ENCODE measurements at places on chromosomes 1 and 21.
A peak's percentile ranks its signal among the peaks of the same experiment; 100 is the strongest.

DNA sequence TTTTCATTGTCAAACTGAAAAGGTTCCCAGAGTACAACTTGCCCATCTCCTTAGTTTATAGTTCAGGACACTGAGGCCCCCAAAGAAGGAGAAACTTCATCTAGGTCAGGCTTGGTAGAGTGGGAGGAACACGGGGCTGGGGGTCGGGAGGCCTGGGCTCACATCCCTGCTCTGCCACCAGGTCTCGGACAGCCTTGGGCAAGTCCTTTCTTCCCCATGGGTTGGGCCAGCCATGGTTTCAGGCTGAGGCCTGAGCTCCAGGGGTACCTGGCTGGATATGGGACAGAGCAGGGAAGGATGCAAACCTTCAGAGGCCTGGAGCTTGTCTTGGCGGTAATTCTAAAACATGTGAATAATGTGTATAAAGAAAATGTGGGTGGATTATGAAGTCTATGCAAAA is 17.0 kb downstream of the FOXO6 start:
- DNase-seq, result no peak

GRCh38 chr1:215786997-215787396 is 219.9 kb downstream of the KCTD3 start:
- no peak for DNase-seq

GRCh38 chr1:42186152-42186551 is 21.6 kb upstream of the GUCA2A start:
- DNase-seq, result no peak

DNA sequence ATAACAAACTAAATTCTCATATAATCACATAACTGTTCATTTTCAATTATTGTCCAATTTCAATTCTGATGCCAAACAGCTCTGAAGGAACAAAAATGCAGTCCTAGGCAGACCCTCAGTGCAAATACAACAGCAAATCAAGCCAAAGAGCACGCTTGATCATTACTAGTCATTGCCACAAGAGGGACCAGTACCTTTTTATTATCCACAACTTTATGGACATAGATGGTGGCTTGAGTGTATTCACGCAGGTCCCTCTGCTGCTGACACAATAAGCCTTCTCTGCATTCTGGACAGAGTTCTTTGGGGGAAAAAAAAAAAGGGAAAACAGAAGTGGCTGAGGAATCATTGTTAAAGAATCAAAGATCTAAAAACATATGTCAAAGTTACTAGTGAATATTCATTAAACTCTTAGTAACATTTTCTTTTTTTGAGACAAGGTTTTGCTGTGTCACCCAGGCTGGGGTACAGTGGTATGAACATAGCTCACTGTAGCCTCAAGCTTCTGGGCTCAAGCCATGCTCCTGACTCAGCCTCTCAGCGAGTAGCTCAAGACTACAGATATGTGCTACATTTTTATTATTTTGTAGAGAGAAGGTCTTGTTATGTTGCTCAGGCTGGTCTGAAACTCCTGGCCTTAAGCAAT is 34.3 kb upstream of the RAP1GAP start:
- no peak for DNase-seq

DNA sequence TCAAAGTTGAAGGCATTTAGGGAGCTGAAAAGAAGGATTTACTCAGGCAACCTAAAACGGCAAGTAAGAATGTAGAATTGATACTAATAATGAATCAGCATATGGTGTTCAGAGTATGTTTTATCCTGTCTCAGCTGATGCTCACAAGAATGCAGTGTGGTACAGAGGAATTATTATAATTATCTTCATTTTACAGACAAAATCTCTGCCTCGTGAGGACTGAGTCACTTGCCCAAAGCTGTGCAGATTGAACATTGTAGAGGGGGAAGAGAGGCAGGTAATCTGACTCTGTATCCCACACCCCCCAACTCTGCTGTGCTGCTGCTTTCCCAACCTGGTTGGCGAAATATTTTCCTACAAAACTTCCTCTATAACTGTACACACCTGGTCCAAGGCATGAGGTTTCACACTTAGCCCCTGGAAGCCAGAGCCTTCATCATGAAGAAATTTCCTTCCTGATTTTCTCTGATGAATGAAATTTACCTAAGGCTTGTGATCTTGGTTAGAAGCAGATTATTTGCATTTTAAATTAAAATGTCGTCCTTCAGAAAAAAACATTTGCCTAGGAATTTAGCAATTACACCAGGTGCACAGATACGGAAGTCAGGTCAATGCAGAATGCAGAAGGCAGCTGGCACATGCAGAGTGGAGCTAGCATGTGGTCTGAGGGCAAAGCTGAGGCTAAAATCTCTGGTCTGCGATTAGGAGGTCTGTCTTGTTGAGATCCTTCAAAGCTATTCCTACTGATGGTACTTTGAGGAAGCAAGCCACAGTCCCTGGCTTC is 52.8 kb downstream of the DPT start:
- no peak for DNase-seq

DNA sequence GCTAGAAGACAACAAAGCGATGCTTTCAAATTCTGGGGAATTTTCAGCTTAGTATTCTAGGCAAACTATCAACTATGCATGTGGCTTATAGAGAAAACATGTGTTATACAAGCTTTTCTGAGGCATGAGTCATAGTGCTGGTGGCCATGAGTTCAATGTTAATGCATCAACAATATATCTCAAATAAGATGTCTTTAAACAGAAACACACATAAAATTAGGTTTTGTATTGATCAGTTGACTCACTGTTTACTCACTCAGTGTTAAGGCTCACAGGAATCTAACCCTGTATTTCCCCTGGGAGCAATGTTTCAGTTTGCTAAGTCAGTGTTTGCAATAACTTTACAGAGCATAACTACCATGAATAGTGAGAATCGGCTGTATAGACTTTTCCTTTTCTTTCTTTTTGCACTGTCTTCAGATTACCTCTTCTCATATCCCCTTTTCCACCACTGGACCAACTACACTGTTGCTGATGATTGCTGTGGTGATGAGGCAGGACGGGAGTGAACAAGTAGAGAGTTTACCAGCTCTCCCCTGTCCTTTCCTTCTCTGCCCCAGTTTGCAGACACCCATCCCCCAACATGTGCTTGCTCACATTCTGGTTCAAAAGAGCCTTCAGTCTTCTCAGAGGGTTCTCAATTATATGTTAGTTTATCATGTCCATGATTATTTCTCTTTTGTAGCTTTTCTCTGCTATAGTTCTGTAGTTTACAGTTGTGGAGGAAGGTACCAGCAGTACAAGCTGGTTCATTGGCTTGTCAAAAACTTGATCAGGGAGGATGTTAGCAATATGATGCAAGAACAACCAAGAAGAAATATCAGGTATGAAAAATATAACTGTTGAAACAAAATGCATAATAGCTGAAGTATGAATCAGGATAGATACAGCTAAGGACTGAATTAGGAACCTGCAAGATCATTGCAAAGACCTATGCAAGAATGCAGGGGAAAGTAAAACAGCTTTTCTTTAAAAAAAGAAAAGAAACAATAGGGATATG is 23.9 kb downstream of the CD2 start:
- peak; percentile 94 for DNase-seq

Measured in umbilical cord (tissue), 2 donors.